T1000 (cell line): ENCODE measurements at places on chromosomes 7 and 10.

GRCh38 chr7:22108151-22108845, 162.6 kb upstream of the CDCA7L start:
- DNase-seq: no peak

DNA sequence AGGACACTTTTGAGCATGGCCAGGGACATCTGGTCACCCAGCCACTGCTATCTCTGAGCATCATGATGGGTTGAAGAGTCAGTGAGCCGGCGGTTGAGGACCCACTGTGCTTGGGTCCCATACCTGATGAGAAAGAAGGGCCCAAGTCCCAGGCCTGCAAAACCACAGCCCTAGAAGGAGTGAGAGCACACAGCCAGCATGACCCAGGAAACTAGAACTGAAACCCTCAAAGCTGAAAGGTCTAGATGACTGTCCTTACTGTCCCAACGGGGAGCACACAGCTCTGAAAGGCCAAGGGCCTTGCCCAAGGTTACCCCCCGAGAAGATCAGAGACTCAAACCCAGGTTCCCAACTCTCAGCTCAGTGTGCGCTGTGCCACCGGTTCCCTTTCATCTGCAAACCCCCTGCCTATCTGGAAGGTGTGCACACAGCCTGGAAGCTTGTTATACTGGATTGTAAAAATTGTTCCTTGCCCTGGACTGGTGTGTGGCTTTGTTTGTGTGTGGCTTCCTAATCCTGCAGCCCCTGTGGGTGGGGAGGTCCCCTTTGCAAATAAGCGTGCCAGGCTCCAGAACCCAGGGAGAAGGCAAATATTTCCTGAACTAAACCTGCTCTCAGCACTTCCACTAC, 22.6 kb upstream of the PSAP start:
- DNase-seq: no peak

DNA sequence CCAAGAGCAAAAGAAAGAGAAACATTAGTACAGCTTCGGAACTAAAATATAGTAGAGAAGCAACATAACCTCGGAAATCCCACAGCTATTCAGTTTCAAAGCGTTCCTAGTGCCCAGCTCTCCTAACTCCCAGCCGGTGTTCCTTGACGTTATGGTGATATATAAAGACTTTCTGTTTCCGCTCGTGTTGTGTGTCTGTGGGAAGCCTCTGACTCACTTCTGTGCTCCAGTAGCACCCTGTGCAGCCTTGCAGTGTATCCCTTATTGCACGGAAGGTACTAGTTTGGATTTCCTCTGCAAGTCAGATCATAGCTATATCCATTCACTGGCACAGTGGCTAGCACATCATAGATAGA, 535 bp downstream of the ASAH2B start:
- no peak for DNase-seq

GRCh38 chr10:44478876-44479705, 94.2 kb upstream of the CXCL12 start:
- DNase-seq: no peak

DNA sequence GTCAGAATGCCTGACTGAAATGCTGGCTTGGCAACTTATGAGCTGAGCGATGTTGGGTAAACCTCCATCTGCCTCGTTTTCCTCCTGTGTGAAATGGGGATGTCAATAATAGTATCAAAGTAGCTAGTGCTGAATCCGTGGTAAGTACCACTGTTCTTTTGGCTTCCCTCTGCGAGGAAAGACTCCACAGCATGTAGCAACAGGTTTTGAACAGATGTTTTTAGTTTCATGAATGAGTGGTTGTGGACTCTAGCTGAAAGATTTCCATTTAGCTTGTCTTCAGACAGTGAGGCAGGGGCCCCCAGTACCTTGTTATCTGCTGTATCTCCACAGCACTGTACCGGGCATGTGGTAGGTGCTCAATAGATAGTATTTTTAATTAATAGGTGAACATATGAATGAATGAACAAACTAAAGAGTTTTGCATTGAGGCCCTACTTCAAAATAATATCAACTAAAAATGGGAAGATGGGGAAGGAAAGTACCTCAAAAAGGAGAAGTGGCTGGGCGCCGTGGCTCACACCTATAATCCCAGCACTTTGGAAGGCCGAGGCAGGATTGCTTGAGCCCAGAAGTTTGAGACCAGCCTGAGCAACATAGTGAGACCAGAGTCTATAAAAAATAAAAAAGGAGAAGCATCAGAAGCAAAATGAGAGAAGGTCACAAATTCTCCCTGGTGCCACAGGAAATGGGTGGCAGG, 5.6 kb upstream of the DLG5 start:
- DNase-seq: no peak

- DNase-seq: no peak
Observed at GRCh38 chr7:31323101-31323500, 17.4 kb downstream of the NEUROD6 start.

GRCh38 chr10:25026463-25026862, 10.1 kb downstream of the THNSL1 start:
- no peak for DNase-seq

DNA sequence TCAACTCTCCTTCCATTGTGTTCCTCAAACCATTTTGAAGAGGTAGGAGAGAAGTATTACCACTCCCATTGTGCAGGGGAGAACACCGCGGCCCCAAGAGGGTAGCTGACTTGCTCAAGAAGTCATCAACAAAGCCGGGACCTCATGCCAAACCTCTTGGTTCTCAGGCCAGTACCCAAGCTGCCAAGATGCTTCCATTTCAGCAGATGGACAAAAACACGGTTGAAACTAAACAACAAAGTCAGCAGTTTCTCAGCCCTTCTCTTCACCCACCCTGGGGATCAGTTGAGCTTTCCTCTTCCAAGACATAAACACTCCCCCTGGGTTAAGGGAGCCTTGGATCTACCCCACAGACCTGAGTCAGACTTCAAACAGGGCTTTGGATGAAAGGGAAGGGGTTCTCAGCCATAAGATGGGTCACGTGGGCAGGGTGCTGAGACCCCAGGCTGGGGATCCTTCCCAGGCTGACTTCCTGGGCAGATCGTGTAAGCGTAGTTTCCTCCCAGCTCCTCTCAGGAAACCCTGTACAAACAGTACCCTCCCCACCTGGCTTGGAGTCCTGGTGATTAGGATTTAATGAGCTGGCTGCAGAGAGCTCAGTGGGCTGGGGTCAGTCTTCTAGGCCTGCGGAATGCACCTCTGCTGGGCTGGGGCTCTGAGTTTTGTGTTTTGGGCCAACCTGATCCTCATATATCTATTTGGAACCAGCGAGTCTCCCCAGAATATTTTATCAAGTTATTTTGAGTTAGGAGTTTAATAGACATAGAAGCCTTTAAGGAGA, 27.3 kb downstream of the EMX2 start:
- DNase-seq: no peak

DNA sequence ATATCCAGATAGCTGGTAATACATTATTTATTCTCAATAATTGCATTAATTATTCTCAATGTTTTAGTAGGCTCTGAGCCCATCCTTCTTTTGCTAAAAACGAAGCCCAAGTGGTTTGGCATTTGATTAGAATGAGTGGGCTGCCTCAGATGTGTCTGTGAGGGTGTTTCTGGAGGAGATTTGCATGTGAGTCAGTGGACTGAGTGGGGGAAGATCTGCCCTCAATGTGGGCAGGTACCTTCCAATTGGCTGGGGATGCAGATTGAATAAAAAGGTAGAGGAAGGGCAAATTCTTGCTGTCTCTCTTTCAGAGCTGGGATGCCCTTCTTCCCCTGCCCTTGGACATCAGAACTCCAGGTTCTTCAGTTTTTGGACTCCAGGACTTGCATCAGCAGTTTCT, 290.6 kb upstream of the SMIM30 start:
- DNase-seq: no peak

DNA sequence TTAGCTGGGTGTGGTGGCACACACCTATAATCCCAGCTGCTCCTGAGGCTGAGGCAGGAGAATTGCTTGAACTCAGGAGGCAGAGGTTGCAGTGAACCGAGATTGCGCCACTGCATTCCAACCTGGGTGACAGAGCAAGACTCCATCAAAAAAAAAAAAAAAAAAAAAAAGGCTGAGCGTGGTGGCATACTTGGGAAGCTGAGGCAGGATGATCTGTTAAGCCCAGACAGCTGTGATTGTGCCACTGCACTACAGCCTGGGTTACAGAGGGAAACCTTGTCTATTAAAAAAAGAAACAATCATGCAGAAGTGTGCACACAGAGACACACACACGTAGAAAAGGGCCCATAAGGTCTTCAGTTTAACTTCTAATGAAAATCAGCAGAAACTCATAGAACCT, 150.6 kb downstream of the TPST1 start:
- DNase-seq: no peak

GRCh38 chr7:47043304-47043703, 538.6 kb downstream of the TNS3 start:
- no peak for DNase-seq

DNA sequence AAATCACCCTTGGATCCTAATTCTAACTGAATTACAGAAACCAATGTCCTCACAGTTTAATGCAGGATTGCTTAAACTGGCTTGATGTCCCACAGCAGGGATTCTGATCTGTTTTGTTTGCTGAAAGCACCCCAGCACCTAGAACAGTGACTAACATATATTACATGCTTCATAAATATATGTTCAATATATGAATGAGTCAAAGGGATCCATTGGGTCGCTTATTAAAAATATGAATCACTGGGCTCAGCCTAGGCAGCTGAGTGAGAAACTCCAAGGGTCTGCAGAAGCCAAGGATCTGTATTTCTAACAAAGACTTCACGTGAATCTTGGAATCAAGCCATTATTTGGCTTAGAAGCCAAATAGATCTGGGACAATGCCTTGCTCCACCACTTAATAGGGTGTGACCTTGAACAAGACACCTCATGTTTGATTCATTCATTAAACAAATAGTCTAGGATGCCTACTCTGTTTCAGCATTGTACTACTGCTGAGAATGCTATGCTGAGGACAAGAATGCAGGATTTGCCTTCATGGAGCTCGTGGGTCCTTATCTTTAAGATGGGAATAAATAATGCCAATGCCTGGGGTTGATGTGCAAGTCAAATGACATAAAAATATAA, 103.4 kb upstream of the DLX6 start:
- DNase-seq: no peak

DNA sequence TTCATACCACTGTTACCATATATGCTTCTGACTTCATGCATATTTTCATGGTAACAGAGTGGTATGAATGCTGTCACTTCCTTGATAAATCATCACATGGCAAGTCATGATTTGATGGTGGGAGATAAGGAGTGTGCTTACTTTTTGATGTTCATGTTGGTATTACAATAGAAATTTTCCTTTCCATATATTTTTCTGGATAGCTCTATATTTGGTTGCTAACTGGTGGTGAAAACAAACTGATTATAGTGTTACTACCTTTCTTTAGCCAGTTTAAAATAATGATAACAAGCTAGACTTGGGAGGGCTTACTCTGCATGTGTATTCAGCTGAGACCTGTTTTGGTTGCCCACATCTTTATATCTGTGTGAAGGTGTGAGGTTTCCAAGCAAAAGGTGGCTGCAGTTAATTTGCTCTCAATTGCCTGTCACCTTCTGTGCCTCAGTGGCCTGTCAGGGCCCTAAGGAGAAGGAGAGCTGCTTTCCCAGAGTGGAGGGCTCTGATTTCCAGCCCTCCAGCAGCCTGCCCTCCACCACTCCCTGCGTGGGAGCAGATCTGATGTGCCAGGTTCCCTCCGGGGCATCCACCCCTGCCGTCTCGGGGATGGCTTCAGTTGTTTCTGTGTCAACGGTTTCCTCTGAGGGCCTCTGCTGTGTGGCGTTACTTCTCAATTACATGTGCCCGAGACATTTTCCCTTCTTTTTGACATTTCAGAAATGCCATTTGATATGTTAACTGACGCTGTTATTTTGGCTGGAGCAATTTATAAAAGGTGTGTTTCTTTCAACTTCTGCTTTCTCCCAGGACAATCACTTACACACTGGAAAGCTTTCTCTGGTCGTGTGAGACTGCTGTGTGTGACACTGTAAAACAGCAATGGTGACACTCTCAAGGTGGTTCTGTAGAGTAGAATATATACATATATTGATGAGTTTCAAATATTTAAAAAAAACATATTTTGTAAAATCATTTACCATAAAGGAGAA, 107.7 kb upstream of the KLF6 start:
- DNase-seq: no peak

- DNase-seq: no peak
Observed at GRCh38 chr10:26242706-26243350, 26.3 kb downstream of the GAD2 start.

GRCh38 chr7:127632276-127632910, 14.5 kb upstream of the PAX4 start:
- peak; percentile 13 for DNase-seq

DNA sequence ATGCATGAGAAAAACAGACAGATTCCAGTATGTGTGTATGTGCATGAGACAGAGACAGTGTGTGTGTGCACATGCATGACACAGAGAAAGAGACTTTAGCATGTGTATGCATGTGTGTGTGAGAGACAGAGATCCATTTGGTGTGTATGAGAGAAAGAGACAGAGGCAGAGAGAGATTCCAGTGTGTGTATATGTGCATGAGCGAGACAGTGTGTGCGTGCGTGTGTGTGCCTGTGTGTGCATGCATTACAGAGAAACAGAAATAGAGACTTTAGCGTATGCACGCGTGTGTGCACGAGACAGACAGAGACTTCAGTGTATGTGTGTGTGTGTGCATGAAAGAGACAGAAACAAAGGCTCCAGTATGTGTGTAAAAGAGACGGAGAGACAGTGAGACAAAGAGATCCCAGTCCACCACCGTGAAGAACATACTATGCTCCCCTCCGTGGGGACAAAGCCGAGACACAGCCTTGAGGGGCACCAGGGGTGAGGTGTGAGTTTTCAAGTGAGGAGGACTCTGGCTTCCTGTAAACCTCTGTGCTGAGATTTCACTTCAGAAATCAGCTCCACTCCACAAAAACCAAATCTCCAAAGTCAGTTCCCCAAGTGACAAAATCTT, 188.9 kb downstream of the GRID1 start:
- DNase-seq: no peak

GRCh38 chr7:99679032-99679399, 780 bp downstream of the CYP3A5 start:
- DNase-seq: no peak

- peak; percentile 28 for DNase-seq
Observed at GRCh38 chr10:131997366-131998049, 15.8 kb upstream of the BNIP3 start.

DNA sequence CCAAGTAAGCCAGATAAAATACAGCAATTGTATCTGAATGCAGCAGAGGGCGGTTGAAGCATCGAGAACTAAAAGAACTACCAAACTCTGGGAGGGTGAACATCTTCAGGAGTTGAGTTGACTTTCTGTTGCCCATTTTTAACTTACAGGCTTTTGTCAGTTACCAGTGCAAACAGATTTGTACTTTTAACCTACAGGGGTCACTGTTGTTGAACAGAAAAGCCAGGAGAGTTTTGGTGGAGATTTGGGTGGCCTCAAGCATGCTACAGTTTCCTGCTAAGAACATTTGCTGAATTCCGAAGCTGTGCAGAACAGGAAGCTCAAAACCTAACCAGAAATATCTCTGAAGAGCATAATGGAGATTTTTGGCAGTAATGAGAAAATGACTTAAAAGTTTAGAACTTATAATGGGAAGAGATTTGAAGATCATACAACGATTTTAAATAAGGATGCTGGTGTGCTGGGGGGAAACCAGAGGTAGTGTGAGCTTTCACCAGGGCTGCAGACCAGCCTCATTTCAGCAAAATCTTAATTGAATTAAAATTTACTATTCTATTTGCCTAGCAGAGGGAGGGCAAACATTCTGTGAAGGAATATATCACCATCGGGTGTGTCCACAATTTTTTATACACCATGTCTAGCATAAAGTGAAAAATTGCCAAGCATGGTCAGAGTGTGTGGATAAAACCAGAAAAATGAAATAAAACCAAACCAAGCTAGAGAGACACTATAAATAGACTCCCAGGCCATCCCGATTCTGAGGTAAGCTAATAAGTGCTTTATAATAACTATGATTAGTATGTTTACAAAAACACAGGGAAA, 208.6 kb upstream of the CCDC6 start:
- DNase-seq: no peak
